ENCODE measurements at places on chromosomes 5 and 9. TPM values are rescaled to one million over a fixed set of nuclear protein-coding genes. Genes with fewer than 3 reads are reported as not detected.

Gene CXCL14
- total RNA-seq: 0.12 TPM

Gene IFNA2
- total RNA-seq: not detected

Gene C5orf58
- not detected for total RNA-seq

Gene TMED9
- total RNA-seq: 275 TPM

Gene DEPDC1B
- 19.2 TPM for total RNA-seq

Gene EPB41L4A
- 1.3 TPM for total RNA-seq

Gene EMB
- 5.8 TPM for total RNA-seq

All from A549 treated with DMSO at 1 μM for 4 hours (cell line).